ENCODE measurements at places on chromosomes 2 and 18.

- no peak for DNase-seq
These were observed 36.4 kb downstream of the ADAM17 start for GRCh38 chr2:9519250-9519649.

- DNase-seq: no peak
These were observed 190.6 kb downstream of the HAUS1 start for GRCh38 chr18:46294751-46295150.

GRCh38 chr18:74064510-74064909 is 83.1 kb downstream of the FBXO15 start:
- DNase-seq: no peak

DNA sequence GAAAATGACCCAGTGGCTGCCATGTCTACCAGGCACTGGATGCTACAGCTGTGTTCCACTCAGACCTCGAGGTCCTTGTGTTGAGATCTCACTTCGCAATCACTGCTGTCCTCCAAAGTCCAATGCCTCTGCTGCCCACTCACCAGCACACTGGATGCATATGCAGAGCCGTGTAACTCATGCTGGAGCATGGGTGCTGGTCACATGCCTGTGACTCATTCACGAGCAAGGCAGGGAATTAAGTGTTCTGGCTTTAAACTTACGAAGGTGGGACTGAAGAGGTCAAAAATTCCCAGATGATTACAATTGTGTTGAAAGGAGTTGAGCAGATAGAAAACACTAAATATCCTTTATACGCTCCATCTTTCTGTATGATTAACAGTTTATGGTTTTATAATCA is 417.5 kb downstream of the NUP35 start:
- DNase-seq: no peak

- no peak for DNase-seq
These were observed 39.7 kb upstream of the SALL3 start for GRCh38 chr18:78939734-78940494.

GRCh38 chr2:203683421-203683820 is 23.0 kb upstream of the CD28 start:
- DNase-seq: no peak

DNA sequence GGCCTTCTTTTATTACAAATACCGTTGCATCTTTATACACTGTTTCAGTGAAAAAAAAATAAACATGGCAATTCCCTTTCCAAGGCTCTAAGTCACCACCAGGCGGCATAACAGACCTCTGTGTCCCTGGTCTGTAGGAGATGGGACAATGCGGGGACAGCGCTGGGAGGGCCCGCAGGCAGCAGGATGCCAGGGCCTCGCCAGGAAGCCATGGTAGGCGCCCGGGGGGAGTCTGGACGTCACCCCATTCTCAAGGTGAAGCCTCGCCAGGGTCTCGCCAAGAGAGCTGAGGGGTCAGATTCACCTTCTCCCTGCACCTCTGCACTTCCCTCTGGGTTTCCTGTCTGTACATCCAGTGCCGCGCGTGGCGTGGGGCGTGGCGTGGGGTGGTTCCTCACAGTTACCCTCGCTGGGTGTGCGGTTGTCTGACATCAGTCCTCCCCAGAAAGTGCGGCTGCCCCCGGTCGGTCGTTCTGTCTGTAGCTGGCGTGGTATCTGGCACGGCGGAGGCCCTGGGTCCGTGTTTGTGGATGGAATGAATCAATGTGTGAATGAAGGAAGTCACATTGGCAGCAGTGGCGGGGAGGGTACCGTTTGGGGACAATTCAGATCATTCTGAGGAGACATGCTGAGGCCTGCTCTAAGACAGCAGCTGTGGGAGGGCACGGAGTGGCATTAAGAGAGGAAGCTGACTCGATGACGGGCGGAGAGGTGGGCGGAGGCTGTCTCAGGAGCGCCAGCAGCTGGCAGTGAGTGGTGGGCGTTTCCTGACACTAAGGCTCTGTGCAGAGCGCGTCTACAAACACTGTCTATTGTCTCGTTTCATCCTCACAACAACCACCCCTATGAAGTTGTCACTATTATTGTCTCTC is 46.0 kb downstream of the LRRFIP1 start:
- DNase-seq: no peak

DNA sequence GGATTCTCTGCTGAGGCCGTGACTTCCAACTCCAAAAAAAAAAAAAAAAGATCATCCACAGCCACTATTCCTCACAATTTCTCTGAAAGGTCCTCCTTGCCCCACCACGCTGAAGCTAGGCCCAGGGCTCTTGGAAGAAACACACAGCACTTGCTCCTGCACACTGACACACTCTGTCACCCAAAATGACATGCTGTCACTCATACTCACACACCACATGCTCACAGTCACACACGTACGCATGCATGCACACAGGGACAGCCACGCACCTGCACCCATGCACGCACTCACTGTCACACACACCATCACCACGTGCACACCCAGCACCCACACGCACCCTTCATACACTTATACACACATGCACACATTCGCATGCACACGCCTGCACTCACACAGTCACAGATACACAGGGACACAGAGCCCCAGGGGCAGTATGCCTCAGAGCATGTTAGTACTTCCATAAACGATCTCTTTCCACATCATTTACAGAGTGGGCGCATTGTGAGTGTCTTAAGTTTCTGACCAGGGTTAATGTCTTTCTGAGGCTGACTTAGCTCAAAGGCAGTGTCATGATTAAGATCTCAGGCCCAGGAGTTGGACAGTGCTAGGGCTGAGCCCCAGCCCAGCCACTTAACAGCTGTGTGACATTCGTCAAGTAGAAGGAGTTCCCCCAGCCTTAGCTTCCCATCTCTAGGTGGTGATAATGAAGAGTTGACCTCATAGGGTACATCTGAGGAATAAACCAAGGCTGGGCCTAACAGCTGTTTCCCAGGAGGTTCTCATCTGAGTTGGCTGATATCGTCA is 93.4 kb downstream of the GLI2 start:
- no peak for DNase-seq

DNA sequence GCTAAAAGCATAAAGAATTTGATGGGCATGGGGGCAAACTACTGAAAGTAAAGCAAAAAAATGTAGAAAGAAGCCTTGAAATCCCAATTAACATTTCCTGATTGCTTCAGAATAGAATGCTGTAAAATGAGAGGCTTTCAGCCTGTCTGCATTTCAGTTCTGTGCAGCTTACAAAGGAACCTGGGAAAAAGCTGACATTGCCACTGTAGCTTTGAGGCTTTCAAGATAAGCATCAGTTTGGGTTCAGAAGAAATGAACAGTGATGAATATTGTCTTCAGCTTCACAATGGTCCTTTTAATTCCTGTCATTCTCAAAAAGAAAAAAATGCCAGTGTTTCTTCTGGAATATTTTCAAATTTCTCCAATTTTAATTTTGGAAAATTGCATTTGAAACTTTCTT is 242.7 kb downstream of the LRRTM1 start:
- DNase-seq: no peak

DNA sequence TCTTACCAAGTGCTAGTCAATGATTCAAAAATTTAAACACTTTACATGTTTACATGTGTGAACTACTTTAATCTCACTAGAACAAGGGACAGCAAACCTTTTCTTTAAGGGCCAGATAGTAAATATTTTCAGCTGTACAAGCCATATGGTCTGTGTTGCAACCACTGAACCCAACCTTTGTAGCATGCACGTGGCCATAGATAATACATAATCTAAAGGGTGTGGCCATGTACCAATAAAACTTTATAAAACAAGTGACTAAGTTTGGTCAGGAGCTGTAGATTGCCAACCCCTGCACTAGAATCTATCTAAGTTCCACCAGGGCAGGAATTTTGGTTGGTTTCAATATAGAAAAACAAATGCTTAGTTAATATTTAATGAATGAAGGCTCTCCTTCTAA is 18.4 kb upstream of the SPRED2 start:
- DNase-seq: no peak

DNA sequence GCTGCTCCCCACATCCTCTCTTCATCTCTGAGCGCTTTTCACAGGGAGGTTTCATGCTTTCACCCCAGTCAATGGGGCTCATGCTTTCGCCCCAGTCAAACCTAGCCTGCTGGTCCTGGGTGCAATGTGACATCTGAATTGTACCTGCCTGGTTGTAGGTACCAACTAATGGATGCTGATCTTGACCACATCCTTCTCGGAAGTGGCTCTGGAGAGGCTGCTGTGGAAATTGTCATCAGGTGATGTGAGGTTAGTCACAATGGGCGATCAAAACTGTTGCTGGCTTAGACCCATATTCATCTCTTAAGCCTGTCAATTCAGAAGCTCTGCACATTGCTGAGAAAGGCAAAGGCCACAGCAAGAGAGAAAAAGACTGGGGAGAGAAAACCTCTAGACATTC is 32.7 kb upstream of the ALKAL2 start:
- DNase-seq: no peak

DNA sequence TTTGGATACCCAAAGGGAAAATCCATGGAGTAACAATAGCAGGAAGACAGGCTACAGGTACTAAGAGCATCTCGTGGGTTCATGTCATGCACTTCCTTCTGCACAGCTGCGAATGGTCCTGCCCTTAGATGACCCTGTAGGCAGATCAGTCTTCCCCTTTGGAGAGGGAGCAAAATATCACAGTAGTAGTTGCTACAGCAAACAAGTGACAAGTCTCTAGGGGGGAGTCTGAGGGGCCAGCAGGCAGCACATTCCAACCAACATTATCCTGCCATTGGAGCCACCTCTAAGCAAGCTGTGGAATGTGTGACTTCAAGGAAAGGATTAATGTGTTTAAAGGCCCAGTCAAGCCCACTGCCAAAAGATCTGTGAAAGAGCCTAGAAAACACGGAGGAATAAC is 273.2 kb upstream of the PARD3B start:
- DNase-seq: no peak
